ENCODE measurements at places on chromosomes 12 and 14.

- DNase-seq = no peak
Observed at GRCh38 chr12:55972911-55973598, 823 bp upstream of the RAB5B start.

- no peak for DNase-seq
Observed at GRCh38 chr12:107347261-107347660, 253.9 kb upstream of the CRY1 start.

DNA sequence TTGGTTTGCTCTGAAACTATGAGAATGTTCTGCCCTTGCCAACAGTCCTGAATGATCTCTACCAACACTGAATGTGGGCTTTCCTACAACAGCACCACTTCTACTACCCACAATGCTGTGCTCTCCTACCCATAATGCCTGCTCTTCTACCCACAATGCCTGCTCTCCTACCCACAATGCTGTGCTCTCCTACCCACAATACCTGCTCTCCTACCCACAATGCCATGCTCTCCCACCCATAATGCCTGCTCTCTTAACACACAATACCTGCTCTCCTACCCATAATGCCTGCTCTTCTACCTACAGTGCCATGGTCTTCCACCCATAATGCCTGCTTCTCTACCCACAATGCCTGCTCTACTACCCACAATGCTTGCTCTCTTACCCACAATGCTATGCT, 92.3 kb downstream of the KCNK13 start:
- DNase-seq = no peak

DNA sequence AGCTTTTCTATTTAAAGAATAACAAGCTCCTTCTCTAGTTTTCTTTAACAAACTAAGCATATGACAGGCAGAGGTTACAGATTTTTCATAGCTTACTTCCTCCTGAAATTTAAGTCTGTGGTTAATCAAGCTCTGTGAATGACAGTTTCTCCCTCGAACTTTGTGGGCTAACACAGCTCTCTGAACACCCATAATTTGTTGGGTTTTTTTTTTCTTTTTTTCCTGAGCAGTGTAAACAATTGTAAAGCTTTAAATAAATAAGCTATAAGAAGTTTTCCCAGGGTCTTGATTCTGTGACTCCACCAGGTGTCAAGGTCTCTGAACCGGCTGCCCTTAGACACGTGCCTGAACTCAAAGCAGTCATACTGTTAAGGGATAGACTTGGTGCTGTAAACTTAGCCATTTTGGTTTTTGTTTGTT, 128.1 kb upstream of the AMIGO2 start:
- no peak for DNase-seq

GRCh38 chr14:72463291-72463866, 430.5 kb downstream of the DPF3 start:
- DNase-seq = no peak

DNA sequence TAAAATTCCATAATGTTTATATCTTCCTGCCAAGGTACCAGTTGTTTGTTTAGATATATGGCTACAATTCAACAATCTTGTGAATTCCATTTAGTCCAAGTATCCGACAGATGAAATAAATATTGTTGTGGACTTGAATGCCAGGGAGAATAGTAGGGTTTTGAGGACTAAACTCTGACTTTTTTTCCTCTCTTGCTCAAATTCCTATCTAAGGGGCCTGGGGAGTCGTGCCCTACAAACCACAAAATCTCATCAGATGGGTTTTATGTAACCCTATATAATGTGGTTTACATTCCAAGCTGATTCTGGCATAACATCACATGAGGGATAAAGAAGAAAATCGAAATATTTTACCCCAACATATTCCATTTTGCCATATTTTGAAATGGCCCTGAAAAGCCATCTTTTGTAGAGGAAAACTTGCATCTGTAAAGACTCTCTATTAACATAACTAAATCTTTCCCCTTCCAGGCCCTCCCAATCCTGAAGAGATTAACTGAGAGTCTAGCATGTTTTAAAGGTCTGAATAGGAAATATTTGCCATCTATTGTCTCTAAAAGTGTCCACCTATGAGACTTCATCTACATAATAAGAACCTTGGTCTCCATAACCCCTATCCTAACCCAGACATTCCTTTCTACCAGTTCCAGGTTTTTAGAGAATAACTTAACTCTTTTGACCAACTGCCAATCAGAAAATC, 184.7 kb upstream of the KITLG start:
- DNase-seq = no peak

- no peak for DNase-seq
Observed at GRCh38 chr12:46788072-46788887, 37.5 kb downstream of the SLC38A4 start.

DNA sequence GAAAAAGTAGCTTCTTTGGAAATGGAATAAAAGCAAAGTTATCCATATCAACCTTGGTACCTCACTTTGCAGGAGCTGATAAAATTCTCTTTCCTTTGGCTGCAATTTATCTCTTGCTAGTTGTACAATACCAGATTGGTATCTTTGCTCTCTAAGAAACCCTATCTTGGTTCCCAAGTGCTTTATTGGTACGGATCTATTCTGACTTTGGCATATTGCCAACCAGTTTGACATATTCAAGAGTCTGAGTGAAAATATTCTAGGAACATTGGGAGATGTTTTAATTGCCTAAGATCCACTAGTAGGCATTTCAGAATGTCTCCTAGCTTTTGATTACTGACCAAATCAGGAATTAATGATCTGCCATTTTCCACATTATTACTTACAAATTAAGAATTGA, 167.2 kb upstream of the ATP2B1 start:
- DNase-seq = no peak

GRCh38 chr12:42766754-42767153, 177.2 kb upstream of the PRICKLE1 start:
- no peak for DNase-seq

- DNase-seq = no peak
Observed at GRCh38 chr14:66650491-66650911, 142.6 kb downstream of the GPHN start.

DNA sequence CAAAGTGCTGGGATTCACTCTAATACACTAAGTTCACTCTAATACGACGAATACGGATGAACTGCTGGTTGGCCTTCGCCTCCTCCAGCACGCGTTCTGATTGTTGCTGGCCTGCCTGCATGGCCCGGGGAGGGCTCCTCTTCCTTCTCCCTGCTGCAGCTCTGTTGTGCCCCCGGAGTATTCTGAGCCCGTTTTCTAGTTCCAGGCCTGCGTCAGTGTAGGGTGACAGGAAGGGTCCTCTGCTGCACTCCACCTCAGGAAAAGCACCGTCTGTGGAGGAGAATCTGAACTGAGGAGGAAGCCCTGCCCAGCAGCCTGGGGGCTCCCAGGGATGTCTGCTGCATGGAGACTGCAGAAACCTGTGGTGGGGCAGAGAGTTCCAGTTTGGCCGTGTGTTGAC, 44.4 kb downstream of the DDX51 start:
- DNase-seq = no peak

DNA sequence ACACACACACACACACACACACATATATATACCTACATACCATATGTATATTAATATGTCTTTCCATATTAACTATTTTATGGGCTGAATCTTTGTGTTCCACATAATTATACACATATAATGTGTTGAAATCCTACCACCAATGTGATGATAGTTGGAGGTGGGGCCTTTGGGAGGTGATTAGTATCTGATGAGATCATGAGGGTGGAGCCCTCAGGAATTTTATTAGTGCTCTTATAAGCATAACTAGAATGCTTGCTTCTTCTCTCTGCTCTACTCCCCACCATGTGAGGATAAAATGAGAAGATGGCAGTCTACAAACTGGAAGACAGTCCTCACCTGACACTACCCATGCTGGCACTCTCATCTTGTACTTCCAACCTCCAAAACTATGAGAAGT, 1193.5 kb upstream of the FLRT2 start:
- no peak for DNase-seq

DNA sequence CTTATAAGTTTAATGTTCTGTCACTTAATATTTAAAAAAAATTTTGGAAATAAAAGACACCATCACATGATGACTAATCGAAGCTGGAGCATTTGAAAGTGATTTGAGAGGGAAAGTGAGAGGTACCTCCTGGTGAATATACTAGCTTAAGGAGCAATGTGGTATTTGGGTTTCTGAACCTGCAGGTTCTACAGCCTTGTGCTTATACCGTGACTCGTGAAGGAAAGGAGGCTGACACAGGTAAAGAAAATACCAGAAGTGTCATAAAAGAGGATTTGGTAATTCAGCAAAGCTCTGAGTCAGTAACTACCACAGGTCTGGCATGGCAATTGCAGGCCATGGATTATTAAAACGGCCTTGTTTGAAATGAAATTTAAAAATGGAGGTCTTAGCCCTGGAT, 151.0 kb downstream of the SLC38A4 start:
- no peak for DNase-seq

GRCh38 chr12:14833952-14834351, 9.4 kb downstream of the ART4 start:
- no peak for DNase-seq

DNA sequence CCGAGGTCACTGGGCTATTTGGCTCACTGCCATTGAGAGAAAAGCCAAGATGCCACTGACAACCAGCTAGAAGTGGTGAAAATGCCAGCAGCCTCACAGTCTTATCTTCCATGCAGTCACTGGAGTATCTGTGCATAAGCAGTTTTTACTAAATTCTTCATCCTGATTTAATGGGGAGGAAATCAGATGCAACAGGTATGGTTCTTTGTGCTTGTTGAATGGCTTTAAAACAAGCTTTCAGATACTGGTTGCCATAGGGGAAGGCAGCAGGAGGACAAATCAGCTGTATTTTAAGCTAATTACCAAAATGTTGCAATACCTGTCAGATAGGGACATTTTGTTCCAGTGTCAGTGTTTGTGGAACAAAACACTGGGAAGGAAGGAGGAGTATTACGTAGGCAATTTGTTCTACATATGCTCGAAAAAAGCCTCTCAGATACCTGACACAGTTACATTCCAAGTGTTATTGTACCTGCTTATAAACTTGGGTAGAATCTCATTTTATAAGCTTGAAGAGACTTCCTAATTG, 54.1 kb upstream of the ARHGAP5 start:
- no peak for DNase-seq

- no peak for DNase-seq
Observed at GRCh38 chr12:52535574-52535973, 15.4 kb upstream of the KRT5 start.

- DNase-seq = no peak
Observed at GRCh38 chr12:67625004-67625403, 23.5 kb upstream of the DYRK2 start.

DNA sequence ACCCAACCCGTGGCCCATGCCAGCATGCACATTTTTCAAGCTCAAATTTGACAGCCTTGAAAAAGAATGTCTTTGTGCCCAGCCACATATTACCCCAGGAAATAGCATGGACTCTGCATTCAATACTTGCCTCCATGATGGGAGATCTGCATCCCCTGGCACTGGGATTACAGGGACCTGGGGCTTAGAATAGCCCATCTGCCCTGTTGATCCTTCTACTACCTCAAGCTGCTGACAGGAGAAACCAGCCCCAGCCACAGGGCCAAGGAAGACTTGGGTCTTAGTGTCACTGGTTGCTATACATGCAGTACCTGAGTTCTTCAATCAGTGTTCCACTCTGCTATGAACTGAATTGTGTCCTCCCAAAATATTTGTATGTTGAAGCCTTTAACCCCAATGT, 85.3 kb downstream of the LRRC74A start:
- no peak for DNase-seq

DNA sequence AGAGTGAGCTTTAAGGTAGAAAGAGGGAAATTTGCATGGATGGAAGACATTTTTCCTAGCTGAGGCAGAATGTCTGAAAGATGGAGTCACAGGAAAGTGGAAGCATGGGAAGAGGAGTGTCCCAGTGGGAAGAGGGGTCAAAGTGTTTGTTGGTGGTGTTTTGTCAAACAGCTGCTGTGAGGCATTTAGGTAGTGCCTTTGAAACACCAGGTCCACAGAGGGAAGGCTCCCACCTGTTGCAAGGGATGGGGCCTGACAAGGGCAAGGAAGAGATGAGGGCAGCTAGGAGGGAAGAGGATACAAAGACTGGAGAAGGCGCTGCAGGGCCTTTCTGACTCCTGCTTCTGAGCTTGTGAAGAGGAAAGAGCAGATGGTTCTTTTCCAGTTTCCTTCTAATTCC, 91.8 kb upstream of the CISTR start:
- no peak for DNase-seq

GRCh38 chr14:32419429-32419828, 90.3 kb downstream of the AKAP6 start:
- no peak for DNase-seq

GRCh38 chr12:95859344-95859816, 628 bp downstream of the SNRPF start:
- no peak for DNase-seq

DNA sequence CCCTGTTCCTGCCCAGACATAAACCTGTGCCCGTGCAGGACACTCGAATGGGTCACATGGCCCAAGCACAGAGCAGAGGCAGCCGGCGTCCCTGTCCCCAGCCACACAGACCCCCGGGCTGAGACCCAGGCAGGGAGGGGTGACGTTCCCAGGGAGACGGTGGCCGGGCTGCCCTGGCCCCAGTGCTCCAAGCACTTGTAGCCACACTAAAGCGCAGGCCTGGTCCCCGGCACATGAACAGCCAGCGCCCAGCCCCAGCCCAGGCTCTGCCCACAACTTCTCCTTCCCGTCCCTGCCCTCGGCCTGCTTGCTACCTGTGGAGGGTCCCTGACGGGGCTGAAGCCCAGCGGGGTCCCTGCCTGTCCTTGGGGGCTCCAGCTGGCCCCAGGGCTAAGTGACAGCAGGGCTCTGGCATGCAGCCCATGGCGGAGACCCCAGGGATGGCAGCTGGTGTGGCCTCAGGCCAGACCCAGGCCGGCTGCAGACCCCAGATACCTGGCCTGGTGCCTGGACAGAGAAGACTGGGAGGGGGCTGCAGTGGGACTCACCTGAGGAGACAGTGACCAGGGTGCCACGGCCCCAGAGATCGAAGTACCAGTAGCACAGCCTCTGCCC, 338.4 kb downstream of the TMEM121 start:
- no peak for DNase-seq
